ENCODE measurements at places on chromosomes 7 and 10.

GRCh38 chr7:157513682-157514081, 176.9 kb downstream of the DNAJB6 start:
- no peak for DNase-seq

GRCh38 chr10:3487228-3487627, 297.8 kb downstream of the KLF6 start:
- DNase-seq, result no peak

DNA sequence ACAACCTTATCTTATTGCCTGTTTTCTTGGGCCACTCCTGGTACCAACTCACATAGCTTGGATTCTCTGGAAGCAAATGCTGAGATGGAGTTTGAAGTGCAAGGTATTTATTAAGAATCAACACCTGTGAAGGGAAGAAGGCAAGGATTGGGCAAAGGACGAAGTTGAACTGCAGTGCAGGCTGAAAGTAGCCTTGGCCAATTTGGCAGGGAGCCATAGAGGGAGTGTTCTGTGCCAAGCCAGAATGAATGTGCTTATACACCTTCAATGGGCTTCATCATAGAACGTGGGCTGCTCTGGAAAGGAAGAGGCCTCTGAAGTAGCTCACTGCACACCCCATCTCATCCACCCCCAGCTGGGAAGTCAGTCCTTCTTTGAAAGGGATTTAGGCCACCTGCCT, 79.8 kb upstream of the IFRD1 start:
- no peak for DNase-seq

- DNase-seq, result no peak
Observed at GRCh38 chr7:73823873-73824592, 6.8 kb upstream of the CLDN4 start.

DNA sequence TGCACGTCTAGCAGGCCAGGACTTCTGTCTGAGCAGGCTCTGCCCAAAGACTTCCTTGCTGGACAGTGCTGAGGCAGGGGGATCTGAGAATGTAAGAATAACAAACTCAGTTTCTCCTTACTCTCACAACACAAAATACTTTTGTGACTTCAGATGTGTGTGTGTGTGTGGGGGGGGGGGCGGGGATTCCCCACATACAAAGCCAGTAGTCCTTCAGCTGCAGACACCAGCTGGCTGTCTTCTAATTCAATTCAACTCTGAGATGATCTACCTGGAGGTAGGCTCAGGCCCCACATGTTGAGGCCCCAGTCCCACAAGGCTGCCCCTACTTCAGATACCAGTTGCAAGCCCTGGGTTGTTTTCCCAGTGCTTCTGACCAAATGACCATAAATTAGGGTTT, 4.7 kb upstream of the CXCL12 start:
- DNase-seq, result no peak

DNA sequence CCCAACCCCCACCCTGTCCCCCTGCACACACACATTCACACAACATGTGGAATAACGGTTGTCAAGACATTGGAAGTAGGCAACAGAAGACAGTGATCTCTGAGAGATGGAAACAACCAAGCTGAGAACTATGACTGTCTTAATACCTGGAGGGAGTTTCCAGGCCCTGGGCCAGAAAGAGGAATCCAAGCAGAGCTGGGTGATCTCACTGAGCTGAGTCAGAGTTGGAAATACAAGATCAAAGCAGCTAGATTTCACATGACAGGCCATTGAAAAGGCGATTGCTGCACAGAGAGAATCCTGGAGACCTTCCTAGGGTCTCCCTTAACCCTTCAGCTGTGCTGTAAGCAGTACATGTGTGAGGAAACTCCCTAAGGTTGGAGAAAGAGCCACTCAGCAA, 165.8 kb upstream of the PRSS1 start:
- DNase-seq, result no peak
